Skeletal muscle cell (primary cell): ENCODE measurements at places on chromosomes 4 and X.

DNA sequence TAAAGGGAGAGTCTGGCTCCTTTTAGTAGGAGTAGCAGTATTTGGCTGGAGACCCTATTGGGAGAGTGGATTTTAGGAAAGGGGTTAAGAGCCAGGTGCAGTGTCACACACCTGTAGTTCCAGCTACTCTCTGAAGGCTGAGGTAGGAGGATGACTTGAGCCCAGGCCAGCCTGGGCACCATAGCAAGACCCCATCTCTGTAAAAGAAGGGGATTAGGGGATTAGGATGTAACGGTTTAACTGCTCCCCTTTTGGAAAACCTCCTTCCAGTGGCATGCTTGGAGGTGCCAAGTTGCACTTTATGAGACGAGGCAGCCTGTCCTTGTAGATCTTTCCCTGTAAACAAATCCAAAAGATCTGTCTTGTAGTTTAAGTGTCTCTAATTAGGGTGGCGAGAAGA, 140.0 kb downstream of the KLHL8 start:
- no peak for DNase-seq

- no peak for DNase-seq
Observed at GRCh38 chrX:627510-627981, 3.0 kb upstream of the SHOX start.

GRCh38 chrX:264634-265455, 16.3 kb upstream of the PLCXD1 start:
- DNase-seq: no peak

DNA sequence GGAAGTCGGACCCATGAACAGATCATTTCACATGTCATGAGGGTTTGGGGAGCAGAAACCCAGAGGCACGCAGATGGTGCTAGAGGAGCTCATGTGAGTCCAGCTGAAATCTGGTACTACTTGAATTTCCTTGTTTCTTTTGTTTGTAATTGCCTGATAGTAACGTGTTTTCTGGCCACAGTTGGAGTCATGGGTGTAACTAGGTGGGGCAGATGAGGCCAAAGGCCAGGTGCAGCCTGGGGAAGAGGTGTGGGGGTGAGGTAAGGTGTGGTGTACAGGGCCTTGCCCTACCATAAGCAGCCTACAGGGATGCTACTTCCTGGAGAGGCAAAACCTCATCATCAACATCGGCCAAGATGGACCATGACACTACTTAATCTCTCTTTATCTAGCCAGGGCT, 271.4 kb downstream of the PTTG2 start:
- DNase-seq: no peak

- DNase-seq: no peak
Observed at GRCh38 chr4:161256172-161256571, 907.6 kb downstream of the FSTL5 start.

DNA sequence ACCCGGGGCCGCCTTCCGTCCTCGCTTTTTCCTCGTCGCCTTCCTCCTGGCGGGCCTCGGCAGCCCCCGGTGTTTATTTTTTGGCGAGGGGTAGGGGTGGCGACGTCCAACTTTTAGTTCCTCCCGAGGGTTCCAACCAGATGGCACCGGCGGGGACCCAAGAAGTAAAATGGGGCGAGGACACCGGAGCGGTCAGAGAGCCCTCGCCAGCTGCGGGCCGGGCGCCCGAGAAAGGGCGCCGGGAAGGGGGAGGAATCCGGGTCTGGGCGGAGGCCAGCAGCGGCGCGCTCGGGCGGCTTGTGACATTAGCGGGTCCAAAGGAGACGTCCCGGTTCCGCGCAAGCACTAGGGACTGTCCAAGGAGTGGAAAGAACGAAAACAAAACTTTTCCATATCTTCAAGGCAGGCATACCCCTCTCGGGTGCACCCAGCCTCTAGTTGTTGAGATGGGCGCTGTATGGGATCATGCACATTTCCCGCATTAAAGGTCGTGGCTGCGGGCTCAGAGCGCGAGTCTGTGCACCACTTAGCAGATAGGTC, 691 bp upstream of the USP46 start:
- DNase-seq: no peak

DNA sequence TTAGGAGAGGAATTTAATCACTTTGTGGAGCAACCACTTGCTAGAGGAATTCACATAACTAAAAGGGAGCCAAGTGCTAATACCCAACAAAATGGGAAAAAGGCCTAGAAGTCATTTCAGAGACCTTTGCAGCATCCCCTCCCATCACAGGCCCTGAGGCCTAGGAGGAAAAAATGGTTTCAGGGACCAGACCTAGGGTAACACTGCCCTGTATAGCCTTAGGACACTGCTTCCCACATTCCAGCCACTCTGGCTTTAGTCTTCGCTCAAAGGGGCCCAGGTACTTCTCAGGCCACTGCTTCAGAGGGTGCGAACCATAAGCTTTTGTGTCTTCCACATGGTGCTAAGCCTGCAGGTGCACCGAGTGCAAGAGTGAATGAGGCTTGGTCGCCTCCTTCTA, 19.1 kb downstream of the SPANXN2 start:
- no peak for DNase-seq
